ENCODE measurements at places on chromosomes 2 and 18.
A peak's percentile ranks its signal among the peaks of the same experiment; 100 is the strongest.

- DNase-seq, result no peak
Observed at GRCh38 chr2:111688482-111688881, 195.5 kb downstream of the ANAPC1 start.

DNA sequence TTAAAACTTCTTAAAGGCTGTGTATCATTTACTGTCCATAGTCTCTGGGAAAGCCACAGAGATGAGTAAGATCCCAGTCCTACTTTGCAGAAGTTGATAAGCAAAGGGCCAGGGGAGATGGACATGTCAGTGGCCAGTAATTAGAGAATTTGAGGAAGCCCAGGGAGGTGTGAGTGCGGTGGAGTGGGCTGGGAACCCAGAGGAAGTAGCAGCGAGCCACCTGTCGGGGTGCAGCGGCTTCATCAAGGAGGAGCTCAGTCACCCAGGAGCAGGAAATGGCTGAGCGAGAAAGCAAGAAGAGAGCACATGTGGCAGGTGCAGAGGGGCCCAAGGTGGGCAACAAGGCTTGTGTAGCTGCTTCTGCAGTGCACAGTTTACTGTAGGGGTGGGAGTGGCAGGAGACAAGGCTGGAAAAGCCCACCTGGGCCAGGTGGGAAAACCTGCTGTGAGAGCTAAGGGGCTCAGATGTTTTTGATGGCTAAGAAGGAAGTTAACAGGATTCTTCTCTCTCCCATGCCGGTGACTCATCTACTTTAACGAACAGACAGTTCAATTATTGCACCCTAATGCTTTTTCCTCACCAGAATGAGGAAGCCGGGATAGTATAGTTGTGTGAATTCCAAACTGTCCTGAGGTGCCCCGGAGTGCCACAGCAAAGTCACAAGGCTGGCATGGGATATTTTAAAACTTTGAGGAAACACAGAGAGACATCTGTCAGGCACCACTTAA is 34.8 kb upstream of the MGAT5 start:
- no peak for DNase-seq

- no peak for DNase-seq
Observed at GRCh38 chr2:11373096-11373495, 28.7 kb upstream of the ROCK2 start.

DNA sequence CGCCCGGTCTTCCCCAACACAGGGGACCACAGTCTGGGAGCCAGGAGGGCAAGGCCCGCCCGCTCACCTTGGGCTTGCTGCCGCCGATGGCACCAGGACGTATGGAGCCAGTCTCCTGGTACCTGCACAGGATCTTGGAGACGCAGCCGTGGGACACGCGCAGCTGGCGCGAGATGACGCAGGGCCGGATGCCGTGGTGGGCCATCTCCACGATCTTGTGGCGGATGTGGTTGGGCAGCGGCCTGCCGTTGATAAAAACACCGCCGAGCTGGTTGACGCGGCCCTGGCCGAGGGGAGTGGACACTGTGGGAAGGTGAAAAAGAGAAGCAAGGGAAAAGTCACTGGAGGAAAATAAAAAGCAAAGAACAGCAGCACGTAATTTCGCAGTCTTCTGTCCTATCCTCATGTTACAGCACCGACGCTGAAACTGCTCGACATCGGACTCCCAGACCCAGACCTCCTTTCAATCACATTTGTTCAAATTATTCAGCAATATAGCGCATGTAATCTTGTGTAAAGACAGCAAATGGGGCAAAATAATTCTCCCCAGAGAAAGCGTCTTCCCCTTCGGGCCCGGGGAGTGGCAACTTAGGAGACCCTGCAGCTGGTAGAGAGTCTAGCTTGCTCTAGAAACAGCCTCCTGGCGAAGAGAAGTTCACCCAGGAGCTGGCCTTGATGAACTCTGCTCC is 1.7 kb downstream of the PAX3 start:
- no peak for DNase-seq

DNA sequence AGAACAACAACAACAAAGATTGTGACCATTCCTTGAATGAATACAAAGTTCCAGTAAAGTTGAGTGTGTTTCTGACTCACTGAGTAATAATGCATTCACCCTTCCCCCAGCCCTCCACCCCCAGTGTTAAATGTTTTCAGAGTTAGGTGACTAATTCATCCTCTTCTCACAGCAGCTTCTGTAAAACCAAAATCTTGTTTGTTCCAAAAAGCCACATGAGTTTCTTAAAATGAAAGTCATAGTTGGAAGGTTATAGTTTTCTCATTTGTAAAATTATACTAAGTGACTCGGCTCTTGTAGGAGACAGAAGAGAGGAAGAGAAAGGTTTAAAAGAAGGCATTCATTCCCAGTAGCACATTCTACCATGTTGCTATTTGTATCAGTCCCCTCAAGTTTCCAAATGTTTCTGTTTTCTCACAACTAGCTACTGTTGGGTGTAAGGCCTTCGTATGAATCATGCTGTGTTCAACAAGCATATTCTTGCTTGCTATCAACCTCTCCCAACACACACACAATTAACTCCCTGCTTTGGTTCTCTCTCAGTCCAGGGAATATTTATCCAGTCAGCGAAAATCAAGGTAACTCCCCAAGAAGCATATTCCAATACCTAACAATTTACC is 75.3 kb downstream of the MBD2 start:
- DNase-seq, result peak; percentile 46

- DNase-seq, result no peak
Observed at GRCh38 chr2:14322306-14322705, 310.2 kb upstream of the LRATD1 start.

GRCh38 chr2:127052057-127052770 is 54.7 kb downstream of the BIN1 start:
- DNase-seq, result no peak

GRCh38 chr2:55839182-55839819 is 84.3 kb downstream of the EFEMP1 start:
- DNase-seq, result no peak

- DNase-seq, result no peak
Observed at GRCh38 chr2:86518481-86518880, 44.8 kb downstream of the CHMP3 start.

DNA sequence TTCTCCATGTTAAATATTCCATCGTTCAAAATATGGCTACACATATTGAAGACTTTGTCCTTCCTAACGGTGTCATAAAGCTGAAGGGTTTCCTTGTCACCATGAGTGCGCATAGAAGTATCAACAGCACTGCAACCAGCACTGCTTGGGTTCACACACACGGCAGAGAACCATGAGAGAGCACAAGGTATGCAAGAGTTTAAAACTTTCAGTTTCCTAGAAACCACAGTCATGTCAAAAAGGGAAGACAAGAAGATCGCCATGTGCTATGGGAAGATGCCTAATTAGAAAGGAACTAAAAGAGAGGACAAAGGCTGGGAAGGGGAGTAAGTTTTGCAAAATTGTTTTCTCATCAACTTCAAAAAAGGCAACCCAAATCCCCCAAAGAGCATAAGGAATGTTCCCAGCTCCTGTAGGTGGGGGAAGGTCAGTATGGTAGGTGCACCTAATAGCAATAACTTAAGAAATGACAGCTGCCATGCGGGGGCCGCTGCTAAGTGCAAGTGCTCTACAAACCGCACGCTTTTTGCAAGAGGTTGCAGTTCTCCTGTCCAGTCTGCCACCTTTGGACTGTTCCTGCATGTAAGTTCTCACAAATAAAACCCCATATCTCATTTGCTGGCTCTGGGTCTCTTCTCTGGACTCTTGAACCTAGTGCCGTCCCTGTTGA is 136.8 kb downstream of the TMEM163 start:
- no peak for DNase-seq

- no peak for DNase-seq
Observed at GRCh38 chr2:98911376-98912154, 24.5 kb downstream of the CRACDL start.

DNA sequence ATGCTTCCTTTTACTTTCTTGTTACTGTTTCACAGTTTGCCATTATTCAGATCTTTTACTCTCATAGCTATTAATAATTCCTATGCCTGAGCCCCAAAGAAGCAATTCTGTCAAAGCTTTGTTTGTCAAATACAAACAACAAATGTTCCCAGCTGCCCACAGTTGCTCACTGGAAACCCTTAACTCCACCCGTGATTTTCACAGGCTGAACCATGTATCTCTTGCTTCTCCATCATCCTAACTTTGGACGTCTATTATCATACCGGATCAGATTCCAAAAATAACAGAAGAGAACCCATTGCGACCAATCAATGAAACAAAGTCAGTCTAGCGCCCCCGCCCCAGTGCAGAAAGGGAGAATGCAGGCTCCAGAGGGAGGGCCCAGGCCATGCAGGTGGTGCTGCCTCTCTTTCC is 24.2 kb downstream of the COLEC12 start:
- DNase-seq, result no peak

- no peak for DNase-seq
Observed at GRCh38 chr2:12457831-12458230, 258.9 kb upstream of the TRIB2 start.

- no peak for DNase-seq
Observed at GRCh38 chr2:7634409-7634808, 717.2 kb downstream of the RNF144A start.

DNA sequence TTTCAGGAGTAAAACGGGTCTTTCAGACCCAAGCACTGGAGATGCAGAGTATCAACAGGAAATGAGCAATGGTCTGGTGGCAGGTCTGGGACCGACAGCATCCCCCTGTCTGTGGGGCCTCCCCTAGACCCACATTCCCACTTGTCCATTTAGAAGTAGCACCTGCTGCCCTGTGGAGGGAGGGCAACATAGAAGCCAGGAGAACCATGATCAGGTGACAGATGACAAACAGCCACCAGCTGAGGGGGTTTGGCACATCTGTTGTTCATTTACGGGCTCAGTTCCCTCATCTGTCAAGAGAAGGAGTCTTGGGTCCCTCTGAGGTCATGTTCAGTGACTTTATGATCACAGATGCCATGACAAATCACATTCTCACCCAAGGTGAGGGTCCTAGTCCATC is 77.9 kb upstream of the SLC66A3 start:
- DNase-seq, result no peak

DNA sequence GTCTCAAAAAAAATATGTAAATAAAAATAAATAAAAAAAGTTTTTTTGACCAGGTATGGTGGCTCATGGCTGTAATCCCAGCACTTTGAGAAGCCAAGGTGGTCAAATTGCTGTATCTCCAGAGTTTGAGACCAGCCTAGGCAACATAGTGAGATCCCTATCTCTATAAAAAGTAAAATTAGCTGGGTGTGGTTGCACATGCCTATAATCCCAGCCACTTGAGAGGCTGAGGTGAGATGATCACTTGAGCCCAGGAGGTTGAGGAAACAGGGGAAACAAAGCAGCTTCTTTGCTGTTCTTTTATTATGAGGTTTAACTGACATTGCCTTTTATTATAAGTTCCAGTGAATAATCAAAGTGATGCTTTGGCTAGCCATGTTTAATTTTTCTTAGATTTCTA is 25.0 kb downstream of the ACTR2 start:
- DNase-seq, result no peak

DNA sequence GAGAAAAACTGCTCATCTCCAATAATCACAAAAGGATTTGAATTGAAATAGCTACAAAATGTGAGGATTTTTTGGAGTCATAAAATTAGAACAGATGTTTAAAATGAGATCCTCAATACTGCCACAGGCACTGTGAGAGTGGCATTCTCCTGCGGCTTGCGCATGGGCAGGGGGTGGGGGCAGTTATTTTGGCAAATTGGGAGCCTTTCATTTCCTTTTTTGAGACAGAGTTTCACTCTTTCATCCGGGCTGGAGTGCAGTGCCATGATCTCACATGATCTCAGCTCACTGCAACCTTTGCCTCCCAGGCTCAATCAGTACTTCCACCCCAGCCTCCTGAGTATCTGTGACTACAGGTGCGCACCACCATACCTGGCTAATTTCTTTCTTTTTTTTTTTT is 42.4 kb downstream of the POMC start:
- no peak for DNase-seq

GRCh38 chr2:193943406-193943960 is 1713.5 kb upstream of the SLC39A10 start:
- no peak for DNase-seq

GRCh38 chr2:120920454-120921148 is 184.9 kb downstream of the GLI2 start:
- no peak for DNase-seq

DNA sequence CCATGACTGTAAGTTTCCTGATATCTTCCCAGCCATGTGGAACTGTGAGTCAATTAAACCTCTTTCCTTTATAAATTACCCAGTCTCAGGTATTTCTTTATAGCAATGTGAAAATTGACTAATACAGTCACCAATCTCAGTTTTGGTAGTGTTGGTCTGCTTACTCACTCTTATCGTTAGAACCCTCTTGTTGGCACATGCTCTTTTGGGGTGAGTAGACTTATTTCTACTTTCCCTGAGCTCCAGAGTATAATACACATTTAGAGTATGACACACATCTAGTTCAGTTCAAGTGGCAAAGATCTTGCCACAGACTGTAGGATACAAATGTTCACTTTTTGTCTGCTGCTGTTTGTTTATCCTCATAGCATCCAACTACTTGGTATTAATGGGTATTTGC is 347.5 kb upstream of the CELF4 start:
- no peak for DNase-seq

- no peak for DNase-seq
Observed at GRCh38 chr2:217756375-217757107, 246.3 kb downstream of the TNS1 start.

All from AG09319 (cell line).